Stimulated activated CD4-positive, alpha-beta T cell treated with anti-CD3 and anti-CD28 coated beads, Interleukin-2, amount 100 ng/mL, for 24 hours (primary cell): ENCODE measurements at places on chromosomes 7 and 10.

GRCh38 chr10:49074836-49075682 is 40.3 kb downstream of the VSTM4 start:
- DNase-seq = no peak

DNA sequence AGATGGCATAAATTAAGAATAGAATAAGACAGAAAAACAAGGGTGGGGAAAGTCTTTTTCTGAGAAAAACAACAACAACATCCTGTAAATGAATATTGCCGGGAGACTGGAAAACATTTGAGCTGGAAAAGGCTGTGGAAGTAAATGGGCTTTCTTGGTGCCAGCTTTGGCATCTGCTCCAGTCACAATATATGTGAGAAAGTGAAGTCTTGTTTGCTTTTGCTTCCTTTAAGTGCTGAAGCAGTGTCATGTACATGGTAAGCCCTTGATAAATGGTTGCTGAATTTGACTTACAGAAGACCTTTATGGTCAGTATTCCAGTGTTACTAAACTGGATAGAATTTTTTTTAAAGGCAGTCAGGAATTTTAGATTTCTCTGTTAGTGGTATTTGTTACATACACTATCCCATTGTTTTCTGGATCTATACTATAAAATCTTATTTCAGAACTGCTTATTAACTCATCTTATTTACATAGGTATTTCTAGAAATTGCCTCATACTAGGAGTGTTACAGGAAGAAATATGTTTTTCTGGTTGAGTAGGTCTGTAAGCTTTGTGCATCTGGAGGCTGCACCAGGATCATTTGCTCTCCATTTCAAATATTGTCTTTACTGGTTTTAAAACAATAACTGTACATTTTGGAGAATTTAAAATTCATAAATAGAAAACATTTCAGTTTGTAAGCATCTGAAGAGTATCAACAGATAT is 201.7 kb upstream of the FOXP2 start:
- DNase-seq = no peak

GRCh38 chr7:7970531-7971307 is 2.1 kb downstream of the GLCCI1 start:
- DNase-seq = no peak

GRCh38 chr7:27611059-27611458 is 51.6 kb downstream of the HIBADH start:
- no peak for DNase-seq
